NCI-H1694 (cell line): ENCODE measurements at places on chromosomes 3 and 15.

GRCh38 chr3:24639481-24640329 lies 145.1 kb upstream of the THRB start:
- no peak for DNase-seq

DNA sequence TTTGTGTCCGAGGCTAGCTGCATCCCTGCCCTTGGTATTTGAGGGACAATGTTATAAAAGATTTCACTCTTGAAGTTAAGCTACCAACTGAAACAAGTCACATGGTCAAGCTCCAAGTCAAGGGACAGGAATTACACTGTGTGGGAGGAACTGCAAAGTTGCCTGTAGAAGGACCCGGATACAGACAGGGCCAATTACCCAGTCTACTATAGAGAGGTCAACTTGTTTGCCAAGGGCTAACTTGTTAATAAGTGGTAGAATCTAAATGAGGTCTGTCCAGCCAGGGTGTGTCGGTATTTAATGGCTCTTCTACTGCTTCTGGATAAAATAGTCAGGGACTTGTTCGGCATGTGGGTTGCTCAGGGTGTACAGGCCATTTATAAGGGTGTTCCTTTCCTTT lies 55.7 kb downstream of the PTPRG start:
- no peak for DNase-seq

DNA sequence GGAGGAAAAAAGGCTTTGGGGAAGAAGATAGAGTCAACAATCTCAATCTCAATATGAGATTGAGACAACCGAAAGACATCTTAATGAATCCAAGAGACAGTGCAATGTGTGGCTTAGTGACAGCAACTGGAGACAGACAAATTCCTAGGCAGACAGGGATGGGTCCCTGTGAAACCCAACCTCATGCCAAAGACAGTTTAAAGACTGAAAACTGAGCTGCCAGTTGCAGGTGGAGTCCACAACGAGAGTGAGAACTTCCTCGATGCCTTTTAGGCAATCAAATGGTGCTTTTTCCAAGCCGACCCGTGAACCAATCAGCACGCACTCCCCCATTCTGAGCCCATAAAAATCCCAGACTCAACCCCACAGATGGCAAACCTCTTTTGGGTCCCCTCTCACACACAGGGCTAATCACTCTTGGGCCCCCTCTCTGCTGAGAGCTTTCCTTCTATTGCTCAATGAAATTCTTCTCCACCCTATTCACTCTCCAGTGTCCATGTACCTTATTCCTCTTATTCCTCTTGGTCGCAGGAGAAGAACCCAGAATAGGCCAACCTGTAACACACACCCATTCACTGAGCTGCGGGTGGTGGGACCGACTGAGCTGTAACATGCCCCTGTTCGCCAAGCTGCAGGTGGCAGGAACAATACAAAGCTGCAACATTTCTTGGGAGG lies 34.8 kb downstream of the ZMAT3 start:
- DNase-seq, result no peak

DNA sequence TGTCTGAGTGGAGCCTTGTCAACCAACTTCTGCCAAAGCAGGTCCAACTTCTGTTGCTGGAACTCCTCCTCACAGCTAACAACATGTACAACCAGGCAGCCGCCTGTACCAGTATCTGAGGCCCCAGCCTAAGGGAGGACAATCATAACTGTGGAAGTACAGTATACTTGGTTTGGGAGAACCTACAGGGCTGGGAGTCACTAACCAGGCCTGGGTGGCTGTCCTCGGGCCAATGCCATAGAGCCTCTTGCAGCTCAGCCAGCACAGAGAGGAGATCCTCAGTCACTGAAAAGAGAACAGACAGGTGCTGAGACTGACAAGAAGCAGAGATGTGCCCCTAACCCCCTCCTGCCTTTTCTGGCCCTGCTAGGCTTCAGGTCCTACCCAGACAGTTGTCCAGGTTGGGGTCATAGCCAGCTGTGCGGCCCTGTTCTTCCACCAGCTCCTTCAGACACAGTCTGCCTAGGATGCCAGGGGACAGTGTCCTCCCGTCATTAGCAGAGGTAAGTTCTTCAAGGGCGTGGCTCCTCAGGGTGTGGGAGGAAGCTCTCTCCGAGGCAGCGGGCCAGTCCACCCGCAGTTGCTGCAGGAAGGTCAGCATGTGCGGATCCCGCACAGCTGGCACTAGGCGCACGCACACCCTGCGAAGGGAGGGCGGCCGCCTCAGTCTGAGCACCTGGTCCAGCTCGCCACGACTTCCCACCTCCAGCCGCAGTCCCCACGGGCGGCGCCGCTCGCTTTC lies 980 bp downstream of the DALRD3 start:
- no peak for DNase-seq
